HCT116 (cell line): ENCODE measurements at places on chromosomes 12 and 14. TPM values are rescaled to one million over a fixed set of nuclear protein-coding genes. Genes with fewer than 3 reads are reported as not detected.

The AKAP3 gene
- total RNA-seq, result 4.3 TPM

DNA sequence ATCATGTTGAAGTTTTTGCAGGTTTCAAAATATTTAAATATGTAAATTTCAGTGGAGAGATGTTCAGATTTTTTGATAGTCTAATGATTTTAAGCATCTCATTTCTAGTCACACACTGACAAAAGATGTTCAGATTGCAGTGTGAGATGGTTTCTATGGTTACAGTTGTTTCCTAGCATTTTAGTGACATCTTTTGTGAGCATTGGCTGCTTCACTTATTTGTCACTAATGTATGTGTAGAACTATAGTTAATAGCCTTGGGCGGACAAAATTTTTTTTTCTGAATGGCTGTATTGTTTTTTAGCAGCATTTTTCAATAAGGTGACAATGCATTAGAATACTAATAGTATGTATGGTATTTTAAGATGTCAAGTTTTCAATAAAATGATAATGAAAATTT, 315.6 kb upstream of the PRKD1 start:
- DNase-seq, result no peak

- no peak for DNase-seq
Measured at GRCh38 chr12:108211157-108211556, 82.1 kb downstream of the WSCD2 start.

DNA sequence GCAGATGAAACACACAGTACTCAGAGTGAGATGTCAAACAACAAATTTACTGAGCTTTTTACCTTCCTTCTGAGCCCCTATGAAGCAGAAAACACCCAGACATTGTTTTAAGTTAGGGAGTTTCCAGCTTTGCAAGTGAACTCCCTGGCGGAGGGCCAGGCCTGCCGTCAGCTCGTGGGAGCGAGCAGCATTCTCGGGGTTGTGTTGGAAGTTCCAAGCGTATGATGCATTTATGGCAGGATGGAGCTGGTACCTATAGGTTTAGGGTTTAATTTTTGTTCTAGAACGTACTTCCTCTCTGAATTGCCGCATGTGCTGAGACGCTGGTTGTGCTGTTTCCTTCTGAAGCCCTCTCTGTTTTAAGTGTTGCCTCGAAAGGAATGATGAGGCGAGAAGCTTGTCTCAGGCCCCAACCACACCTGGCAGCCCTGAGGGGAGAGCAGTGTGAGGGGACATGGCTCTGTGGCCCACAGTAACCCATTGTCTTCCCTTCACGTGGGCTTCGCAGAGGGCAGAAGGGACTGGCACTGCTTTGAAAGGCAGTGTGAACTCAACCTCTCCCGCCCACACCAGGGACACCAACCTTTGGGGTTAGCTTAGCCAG, 76.6 kb downstream of the SSPN start:
- no peak for DNase-seq

GRCh38 chr12:88218293-88218692, 76.2 kb downstream of the TMTC3 start:
- no peak for DNase-seq
